NCI-H82 (cell line): ENCODE measurements at places on chromosomes 4 and X.
A peak's percentile ranks its signal among the peaks of the same experiment; 100 is the strongest.

DNA sequence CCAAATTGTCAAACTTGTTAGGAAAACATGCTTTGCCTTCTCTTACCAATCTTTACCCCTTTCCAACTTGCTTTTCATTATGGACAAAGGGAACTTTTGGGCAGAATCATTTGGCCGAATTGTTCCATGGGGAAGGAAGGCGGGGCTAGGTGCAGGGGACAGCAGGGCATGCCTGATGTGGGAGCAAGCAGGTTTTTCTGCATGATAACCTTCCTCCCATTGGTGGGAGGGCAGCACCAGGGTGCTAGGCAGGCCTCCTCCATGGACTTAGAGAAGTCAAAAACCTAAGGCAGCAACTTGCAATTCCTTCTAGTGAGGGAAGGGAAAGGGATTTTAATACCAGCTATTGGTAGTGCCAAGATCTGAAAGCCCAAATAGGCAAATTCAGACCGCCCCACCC lies 260.5 kb downstream of the MAPK10 start:
- no peak for DNase-seq

DNA sequence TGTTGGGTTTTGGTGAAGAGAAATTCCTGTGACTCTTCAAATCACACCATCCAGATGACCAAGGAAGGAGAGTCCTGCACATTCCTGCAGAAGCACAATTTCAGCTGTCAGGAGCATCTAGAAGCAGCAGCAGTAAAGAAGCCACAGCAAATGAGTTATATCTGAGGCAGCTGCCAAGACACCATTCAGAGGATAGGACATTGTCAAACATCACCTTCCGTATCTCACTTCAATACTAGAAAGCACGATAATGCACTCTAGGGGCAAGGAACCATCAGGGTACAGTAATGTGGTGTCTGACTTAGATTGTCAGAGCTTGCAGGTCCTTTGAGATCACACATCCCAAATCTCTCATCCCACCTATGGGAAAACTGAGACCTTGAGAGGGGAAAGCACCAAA lies 134.5 kb downstream of the COL4A6 start:
- no peak for DNase-seq

DNA sequence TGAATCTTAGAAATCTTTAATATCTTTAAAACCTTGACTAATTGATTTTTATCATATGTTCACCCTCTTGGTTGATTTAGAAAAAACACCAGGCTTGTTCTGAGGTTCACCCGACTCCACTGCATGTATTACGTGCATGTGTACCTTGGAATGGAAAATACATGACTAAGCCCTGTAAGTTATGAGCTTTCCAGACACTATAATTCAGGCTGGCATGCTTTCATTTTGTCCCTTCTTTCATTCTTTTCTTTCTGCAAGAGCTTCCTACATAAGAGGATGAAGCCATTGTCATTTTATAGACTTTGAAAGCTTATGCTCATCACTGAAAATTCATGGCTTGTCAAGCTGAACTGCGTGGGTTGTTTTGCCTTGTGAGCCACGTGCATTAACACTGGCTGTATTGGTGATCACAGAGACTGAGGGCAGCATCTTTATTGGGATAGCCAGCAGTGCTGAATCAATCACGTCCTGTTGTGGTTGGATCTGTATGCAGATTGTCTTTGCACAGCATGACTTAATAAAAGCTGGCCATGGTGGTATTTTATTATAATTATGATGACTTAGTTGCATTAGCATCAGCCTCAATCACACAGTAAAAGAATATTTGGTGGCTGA lies 141.9 kb downstream of the SLIT2 start:
- no peak for DNase-seq

- no peak for DNase-seq
Measured at GRCh38 chr4:168491563-168491962, 5.3 kb upstream of the PALLD start.

DNA sequence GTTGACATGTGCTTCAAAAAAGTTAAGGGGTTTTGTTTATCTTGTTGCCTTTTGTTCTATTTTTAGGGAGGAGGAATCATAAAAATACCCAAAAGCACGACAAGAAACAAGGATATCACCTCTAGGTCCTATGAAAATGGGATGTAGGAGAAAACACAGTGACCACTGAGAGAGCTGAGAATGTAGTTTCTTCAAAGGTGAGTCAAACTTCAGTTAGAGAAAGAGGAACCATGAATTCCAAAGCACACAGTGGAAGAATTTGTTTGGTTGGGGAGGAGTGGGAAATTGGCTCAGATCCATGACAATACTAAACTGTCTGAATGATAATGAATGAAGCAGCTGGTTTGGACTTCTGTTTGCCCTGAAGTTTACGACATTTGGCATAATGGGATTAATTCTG lies 19.1 kb upstream of the FRYL start:
- DNase-seq: peak; percentile 80

GRCh38 chr4:158671665-158671914 lies at the start of gene C4orf46:
Gene C4orf46, minus strand, starts transcription at chr4:158671887. Its CDS starts 86 bp downstream, at chr4:158671801.
- no peak for DNase-seq

DNA sequence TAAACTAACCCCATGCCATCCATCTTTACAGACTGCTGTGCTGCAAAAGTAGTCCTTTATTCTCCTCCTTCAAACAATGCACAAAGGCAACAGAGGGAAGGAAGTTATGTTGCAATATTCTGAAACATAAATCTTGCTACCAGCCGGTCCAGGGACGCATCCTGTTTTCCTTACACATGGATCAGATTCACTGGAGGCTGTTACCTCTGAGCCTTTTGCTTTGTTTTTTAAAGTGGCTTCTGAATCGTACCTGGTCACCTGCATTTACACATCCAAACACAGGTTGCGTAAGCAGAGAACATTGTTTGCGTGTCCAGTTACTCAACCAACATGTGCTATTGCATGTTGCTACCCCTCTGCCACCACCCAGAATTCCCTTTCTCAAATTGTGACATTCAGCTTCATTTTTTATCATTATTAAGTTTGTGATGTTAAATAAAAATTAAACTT lies 8.8 kb downstream of the PPARGC1A start:
- DNase-seq: no peak

DNA sequence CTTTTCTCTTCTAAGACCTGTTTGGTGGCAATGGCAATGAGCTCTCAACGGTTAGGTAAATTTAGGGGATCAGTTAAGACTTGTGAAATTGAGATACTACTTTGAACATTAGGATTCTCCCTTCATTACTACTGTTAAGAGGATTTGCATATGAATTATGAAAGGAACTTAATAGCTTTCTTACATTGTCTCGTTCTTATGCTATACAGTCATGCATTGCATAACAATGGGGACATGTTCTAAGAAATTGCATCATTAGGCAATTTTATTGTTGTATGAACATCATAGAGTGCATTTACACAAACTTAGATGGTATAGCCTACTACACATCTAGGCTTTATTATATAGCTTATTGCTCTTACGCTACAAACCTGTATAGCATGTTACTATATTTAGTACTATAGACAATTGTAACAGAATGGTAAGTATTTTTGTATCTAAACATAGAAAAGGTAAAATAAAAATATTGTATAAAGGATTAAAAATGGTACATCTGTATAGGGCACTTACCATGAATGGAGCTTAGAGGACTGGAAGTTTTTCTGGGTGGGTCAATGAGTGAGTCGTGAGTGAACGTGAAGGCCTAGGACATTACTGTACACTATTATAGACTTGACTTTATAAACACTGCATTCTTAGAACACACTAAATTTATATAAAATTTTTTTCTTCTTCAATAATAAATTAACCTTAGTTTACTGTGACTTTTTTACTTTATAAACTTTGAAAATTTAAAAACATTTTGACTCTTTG lies 62.5 kb downstream of the PAQR3 start:
- no peak for DNase-seq

GRCh38 chr4:6929812-6930464 lies 20.3 kb downstream of the TBC1D14 start:
- DNase-seq: no peak

- no peak for DNase-seq
Measured at GRCh38 chr4:128388352-128388630, 100.7 kb upstream of the PGRMC2 start.
